Retinal pigment epithelial cell (primary cell): ENCODE measurements at places on chromosomes 2 and 18.

- no peak for DNase-seq
These were observed 26.1 kb downstream of the TGFA start for GRCh38 chr2:70527447-70528080.

DNA sequence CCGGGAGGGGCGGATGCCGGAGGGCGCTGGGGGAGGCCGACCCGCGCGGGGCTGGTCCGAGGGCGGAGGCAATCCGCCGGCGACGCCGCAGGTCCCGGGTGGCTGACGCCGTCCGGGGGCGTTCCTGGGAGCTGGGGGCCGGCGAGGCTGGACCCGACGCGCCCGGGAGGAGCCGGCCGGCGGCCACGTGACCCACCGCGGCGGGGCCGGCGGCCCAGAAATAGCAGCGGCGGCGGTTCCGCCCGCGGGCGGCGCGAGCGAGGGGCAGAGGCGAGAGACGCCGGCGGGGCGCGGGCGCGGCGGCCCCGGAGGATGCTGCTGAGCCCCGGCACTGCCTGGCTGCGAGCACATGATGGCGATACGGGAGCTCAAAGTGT, at the start of gene RAB31:
Gene RAB31, plus strand, starts transcription at position 245 of the 377 bp plus-strand sequence. Its CDS starts 105 bp downstream, at position 350.
- DNase-seq = no peak

GRCh38 chr2:187523325-187523724, 30.9 kb downstream of the TFPI start:
- no peak for DNase-seq

- no peak for DNase-seq
These were observed 409.5 kb upstream of the POU3F3 start for GRCh38 chr2:104444392-104444791.

GRCh38 chr18:8952769-8953760, 149.4 kb upstream of the NDUFV2 start:
- DNase-seq = no peak

- DNase-seq = peak; percentile 82
These were observed 137.6 kb downstream of the COPS8 start for GRCh38 chr2:237223201-237223861.

DNA sequence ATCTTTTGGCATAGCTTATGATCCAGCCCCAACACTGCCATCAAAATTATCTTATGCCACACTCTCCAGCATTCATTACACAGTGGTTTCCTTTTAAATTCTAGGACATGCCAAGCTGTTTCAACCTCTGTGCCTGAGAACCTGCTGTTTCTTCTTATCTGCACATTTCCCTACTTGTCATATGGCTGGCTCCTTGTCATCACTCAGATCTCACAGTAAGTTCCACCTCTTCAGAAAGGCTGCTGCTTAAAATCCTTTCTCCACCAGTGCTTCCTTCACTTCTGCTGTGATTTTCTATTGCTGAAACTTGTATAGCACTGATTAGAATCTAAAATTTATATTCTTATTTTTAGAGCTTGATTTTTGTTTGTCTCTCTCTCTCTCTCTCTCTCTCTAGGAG, 43.4 kb downstream of the MC4R start:
- DNase-seq = no peak

- DNase-seq = no peak
These were observed 178.7 kb downstream of the CLIP4 start for GRCh38 chr2:29293830-29294438.

GRCh38 chr18:52869349-52869923, 529.4 kb downstream of the DCC start:
- no peak for DNase-seq

DNA sequence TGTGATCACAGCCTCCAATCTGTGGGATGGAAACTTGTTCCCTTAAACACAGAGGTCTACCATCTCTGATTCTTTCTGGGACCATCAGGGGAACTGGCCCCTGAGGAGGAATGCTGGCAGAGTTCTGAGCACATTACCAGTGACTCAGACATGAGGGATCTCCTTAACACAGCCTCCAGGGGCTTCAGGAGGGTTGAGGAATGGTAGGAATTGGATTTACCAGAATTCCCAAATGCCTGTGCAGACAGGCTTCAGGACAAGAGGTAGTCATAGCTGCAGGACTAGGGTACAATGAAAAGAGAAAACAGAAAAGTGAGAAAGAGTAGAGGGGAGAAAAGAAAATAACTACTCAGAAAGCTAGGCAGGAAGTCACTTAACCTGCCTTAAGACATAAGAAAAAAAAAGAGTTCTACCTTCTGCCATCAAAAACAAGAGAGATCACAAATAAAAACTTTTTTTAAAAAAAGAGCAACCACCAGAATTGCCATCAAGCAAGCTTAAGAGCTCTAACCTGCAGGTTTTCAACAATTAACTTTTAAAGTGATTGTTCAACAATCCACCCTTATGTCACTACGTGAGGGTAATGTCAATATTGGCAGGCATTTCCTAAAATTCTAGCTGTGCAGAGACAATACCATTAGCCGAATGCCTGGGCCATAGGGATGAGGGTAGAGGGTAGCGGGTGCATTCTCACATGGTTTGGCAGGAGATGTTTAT, 524.4 kb downstream of the BCL11A start:
- no peak for DNase-seq

DNA sequence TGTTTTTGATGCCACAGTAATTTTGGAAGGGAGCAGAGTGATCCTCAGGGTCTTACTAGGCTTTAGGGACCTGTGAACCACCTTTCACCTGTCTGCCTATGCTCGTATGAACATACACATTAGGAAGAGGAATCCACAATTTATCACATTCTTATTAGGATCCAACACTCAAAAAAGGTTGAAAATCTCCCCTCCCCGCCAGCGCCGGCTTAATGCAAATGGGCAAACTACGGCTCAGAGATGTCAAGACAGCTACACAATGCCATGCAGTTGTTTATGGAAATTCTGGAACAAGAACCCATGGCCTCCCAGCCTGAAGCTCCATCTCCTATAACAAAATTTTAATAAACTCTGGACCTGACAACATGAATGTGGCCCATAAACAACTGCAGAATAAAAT, 375.9 kb upstream of the ACVR2A start:
- DNase-seq = no peak

DNA sequence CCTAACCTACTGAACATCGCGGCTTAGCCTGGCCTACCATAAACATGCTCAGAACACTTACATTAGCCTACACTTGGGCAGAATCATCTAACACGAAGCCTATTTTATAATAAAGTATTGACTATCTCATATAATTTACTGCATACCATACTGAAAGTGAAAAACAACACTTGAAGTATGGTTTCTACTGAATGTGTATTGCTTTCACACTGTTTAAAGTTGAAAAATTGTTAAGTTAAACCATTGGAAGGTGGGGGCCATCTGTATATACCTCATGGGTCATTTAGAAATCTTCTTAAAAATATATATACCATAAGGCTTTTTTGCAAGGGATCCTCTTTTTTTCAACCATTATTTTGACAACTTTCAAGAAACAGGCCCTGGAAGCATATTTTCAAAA, 16.5 kb downstream of the RNF149 start:
- DNase-seq = no peak

GRCh38 chr18:57337890-57338289, 14.5 kb upstream of the ST8SIA3 start:
- DNase-seq = no peak

DNA sequence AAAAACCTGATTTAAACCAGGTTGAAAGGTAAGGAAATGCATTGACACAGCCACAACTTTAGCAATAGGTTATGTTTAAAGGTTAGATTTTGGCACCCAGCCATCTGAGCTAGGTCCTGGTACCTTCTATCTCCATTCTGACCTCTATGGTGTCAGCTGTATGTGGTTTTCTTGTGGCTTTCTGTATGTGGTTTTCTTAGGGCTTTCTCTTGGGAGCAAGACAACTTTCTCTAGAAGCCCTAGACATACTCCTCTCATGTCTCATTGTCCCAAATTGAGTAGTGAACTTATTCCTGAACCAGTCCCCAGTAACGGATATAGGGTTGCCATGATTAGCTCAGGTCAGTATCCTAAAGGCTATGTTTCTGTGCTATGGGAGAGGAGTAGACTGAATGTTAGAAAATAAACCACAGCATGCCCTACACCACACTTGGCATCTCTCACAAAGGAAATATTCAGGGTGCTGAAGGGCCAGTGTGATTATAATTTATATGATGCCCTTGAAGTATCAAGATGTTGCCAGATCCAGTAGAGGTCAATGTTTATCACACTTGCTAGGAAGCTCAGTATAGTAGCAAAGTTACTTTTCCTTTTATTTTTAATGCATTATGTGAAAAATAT, 176.1 kb downstream of the CAPN13 start:
- no peak for DNase-seq

DNA sequence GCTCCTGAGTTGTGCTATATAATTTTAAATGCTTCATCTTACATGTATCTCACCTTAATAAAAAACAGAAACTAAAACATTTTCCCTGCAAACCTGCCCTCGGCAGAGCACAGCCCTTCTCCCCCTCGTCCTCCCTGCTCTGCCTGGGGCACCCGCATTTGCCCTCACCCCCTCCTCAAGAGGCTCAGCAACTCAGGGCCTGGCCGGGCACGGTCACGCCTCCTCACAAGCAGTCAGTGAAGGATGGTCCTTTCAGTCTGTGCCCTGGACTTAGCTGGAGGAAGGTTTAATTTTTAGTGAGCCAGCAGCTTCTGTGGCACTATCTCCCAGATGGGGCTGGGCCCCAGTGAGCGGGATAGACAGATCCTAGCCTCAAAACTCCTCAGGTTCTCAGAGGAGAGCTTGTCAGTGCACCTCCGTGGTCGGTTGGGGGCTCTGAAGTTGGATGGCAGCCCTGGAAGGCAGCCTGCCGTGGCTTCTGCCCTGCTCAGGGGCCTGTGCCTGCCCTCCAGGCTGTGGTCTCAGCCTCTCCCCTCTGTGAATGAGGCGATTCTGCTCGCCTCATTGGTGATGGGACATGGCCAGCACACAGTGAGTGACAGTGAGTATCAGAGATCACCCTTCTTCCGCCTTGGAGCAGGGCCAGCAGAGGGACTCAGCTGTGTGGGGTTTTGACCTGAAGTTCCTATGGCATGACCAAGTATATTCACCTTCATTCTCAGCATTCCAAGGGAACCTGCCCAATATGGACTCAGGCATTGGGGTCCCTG, 56.3 kb upstream of the AFF3 start:
- no peak for DNase-seq

DNA sequence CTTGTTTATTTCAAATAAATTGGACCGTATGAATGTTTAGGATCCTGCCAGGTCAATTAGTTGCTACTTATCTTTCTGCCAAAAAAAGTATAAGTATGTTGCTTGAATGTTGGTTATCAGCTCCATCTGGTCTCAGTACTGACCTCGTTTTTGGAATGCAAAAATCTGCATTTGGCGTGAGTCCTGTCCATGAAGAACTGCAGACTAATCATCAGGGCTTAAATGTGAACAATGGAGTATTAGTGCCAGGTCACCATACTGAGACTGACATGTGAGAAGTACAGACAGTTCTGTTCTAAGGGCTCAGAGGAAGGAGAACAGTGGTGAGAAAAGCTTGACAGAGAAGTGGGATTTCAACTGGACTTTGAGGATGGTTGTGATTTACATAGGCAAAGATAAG, 393.1 kb upstream of the SLC14A2 start:
- peak; percentile 78 for DNase-seq

DNA sequence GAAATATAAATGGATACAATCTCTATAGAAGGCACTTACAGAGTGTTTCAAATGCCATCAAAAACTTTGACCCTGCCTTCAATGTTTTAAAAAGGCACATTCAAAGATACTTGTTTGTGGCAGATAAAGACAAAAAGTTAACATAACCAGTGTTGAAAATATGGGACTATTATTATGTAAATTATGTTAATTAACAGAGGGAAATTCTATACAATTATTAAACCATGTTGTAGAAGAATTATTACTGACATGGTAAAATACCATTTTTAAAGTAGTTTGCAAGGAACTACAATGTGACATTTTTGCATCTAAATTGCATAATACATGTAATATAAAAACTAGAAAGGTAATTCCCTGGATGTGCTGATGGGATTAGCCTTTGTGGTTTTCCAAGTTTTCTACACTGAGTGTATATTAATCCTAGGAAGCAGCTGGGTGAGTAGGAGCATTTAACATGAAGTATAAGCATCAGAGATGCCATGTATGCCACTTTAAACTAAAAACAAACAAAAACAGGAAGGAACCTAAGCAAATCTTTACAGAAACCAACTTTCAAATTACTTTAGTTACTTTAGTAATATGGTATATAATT, 21.7 kb downstream of the MIB1 start:
- peak; percentile 25 for DNase-seq
